AG20443 (cell line): ENCODE measurements at places on chromosomes 2 and 18.
A peak's percentile ranks its signal among the peaks of the same experiment; 100 is the strongest.

DNA sequence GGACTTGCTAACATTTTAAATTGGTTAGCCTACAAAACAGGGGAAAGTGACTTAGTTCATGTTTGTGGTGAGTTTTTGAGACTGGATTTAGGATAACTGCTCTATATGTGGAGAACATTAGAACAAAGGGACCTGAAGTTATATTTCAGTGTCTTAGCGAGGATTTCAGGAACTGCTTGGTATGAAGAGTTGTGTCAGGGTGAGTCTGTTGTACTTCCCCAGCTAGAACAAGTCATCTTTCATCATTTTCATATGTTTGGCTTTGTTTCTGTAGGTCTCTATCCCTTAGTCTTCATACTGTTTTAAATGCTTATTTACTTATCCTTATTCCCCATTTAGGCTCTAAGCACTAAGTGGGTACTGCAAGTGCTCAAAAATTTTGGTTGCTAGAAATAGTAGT, 41.9 kb downstream of the KCMF1 start:
- DNase-seq = no peak

GRCh38 chr2:98505971-98506664, 61.5 kb downstream of the INPP4A start:
- peak; percentile 44 for DNase-seq

- peak; percentile 34 for DNase-seq
These were observed 76.9 kb downstream of the MYO1B start for GRCh38 chr2:191321861-191322662.

GRCh38 chr18:21955757-21956652, 213.4 kb upstream of the GATA6 start:
- DNase-seq = peak; percentile 85

GRCh38 chr2:24334245-24334633, 26.1 kb downstream of the ITSN2 start:
- DNase-seq = peak; percentile 59

GRCh38 chr18:27582760-27583412, 397.8 kb upstream of the CHST9 start:
- no peak for DNase-seq

- DNase-seq = peak; percentile 51
These were observed 98.3 kb downstream of the PIK3C3 start for GRCh38 chr18:42053188-42053781.

DNA sequence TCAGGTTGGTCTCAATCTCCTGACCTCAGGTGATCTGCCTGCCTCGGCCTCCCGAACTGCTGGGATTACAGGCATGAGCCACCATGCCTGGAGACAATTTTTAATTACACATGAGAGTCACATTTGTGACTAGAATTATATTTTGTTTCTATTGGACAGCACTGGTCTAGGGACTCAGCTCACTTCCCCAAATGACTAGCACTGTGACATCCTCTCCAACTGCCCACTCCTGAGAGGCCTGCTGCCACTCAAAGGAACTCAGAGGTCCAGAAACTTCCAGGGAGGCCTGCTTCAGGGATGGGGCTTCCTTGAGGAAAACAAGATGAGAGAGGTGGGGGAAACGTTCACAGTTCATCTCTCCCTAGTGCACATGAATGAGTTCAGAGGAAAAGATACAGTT, 29.5 kb downstream of the TMEM163 start:
- no peak for DNase-seq
